ENCODE measurements at places on chromosomes 12 and 14.
A peak's percentile ranks its signal among the peaks of the same experiment; 100 is the strongest.

- peak; percentile 57 for DNase-seq
Measured at GRCh38 chr14:90820958-90821357, 4.7 kb upstream of the TTC7B start.

GRCh38 chr12:16189849-16190248 lies 87.6 kb downstream of the SLC15A5 start:
- DNase-seq, result peak; percentile 2

DNA sequence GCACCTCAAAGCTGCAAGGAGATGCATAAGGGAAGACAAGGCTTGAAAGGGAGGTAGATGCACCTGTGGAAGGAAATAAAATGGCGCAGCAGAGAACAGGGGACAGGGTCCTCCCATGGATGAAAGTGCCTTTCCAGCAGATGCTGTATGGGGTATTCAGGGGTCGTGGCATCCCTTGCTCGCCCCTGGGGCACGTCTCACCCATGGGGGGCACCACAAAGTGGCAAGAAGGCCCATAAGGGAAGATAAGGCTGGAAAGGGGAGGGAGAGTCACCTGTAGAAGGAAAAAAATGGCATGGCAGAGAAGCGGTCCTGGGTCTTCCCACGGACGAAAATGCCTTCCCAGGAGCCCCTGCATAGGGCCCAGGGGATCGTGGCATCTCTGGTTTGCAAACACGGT lies 265.1 kb downstream of the ALG10 start:
- no peak for DNase-seq

DNA sequence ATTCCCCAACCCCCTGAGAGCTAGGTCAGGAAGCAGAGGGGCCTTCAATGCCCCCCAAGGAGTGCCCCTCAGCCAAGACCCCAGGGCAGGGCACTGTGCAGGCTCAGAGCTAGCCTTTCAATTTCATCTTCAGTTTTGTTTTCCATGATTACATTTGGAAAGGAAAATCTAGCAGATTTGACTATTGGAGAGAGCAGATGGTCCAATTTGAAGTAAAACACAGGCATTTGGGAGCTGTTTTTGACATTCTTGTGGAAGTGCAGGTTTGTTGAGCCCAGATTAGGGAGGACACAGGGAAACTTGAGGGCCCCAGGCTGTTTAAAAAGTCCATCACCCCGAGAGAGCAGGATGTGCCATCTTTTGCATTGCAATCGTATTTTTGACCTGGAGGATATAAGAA lies 58.6 kb upstream of the GPATCH2L start:
- DNase-seq, result no peak

DNA sequence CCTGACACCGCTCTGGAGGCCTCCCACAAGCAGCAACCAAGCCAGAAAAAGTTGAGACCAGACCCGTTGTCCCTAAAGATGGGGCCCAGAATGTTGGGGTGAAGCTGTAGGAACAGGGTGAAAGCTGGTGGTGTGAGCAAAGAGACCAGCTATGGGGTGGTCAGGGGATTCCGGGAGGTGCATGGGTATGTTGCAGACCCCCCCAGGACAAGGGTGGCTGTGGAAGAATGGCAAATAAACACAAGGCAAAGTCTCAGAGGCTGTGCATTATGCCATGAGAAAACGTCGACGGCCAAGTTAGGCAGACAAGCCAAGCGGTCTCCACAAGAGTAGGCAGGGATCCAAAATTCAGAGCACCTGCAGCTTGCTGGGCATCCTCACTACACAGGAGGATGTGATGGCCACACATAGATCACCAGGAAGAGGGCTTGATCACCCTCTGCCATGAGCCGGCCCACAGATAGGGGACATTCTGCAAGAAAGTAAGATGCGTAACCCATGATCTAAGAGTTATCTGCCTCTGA lies 58.8 kb upstream of the KCNA1 start:
- DNase-seq, result no peak

DNA sequence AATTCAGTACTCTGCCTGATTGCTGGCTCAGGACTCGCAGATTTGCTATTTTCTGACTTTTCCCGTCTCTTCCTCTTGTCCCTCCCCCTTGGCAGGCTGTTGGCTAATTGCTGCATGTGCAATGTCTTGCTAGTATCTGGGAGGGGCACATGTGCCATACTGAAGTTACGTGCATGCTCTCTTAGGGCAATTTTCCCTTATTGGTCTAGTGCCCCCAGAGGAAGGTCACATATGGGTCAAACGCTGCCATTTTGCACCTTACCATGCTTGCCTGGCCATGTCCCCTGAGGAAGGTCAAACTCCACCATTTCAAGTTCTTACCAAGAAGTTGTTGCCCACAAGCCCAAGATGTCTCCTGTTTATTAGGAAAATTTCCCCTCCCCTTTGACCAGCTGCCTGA lies 13.9 kb upstream of the ERC1 start:
- DNase-seq, result no peak

DNA sequence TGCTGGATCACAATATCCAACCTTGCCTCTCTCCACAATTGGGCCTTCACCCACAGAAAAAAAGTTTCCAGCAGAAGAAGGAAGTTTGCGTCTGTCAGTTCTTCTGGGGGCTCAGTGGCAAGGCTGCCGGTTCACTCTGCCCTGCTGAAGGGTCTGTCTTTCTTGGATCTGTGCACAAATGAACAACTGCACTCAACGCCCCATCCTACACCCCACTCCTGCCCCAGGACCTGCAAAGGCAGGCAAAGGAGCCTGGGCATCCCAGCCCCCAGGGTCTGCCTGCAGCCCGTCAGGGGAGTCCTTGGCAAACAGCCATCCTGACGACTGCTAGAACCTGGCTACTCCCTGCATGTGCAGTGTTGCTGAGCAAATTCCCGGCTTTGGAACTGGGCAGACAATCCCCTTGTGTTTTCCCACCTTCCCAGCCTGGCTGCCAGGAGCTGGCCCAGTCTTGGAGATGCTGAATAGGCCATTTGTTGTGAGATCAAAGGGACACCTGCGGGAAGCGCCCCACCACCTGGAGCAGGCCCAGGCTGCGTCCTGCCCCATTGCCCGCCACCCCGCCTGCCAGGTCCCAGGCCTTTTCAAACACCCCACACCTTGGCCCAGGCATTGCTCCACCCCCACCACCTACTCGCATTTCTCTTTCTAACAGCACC lies 311.9 kb downstream of the BCL11B start:
- DNase-seq, result no peak

DNA sequence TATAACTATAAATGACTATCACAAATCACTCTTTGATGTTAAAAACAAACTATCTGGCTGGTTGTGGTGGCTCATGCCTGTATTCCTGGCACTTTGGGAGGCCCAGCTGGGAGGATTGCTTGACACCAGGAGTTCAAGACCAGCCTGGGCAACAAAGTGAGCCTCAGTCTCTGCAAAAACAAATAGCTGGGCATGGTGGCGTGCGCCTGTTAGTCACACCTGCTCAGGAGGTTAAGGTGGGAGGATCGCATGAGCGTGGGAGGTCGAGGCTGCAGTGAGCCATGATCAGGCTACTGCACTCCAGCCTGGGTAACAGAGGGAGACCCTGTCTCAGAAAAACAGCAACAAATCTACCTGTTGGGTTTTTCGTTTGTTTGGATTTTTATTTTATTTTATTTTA lies 5.4 kb downstream of the TXNRD1 start:
- DNase-seq, result no peak

- DNase-seq, result no peak
Measured at GRCh38 chr12:23431006-23431405, 518.5 kb downstream of the SOX5 start.

GRCh38 chr12:50059440-50060119 lies 2.2 kb downstream of the ASIC1 start:
- DNase-seq, result peak; percentile 85

DNA sequence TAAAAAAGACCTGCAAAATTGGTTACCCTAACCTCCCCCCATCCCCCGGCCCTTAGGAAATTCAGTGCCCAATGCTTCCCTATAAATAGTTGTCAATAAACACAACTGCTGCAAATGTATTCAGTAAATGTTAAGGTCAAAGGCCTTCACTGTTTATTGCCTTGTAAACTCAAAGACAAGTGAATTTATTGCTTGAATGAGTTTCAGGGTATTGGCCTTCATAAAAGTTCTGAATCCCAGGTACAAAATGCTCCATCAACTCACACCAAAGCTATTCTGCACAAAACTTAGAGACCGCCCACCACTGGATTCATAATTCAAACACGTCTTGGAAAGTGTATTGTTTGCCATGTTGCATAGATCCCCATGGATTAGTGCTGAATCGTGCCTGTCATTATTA lies 63.3 kb upstream of the CDKN3 start:
- no peak for DNase-seq

- no peak for DNase-seq
Measured at GRCh38 chr12:93347054-93347785, 30.5 kb upstream of the NUDT4 start.

DNA sequence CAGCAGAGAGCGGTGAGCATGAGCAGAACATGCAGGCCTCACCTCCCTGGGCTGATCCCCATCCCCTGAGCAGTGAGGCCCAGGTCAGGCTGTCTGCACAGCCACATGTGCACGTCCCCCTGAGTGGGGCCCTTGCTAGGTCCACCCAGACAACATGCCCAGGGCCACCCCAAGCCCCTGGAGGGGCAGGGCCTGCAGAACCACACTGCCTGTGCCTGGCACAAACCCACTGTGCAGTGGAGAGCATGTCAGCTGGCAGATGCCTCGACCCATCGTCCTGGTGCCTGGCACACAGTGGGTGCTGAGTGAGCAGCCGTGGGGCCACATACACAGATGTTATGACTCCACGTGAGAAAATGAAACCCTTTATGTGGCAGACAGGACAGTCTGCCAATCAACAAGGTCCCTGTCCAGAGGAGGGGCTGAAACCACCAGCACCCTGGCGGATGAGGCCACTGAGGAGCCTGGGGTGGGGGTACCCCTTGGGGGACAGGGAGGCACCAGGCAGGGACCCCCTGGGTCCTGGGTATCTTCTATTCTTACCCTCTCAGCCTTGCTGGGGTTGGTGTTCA lies 8.3 kb downstream of the ANHX start:
- no peak for DNase-seq

GRCh38 chr14:95041477-95042020 lies 115.8 kb downstream of the DICER1 start:
- no peak for DNase-seq

GRCh38 chr12:118377884-118378470 lies 1.6 kb downstream of the SUDS3 start:
- DNase-seq, result peak; percentile 64

- no peak for DNase-seq
Measured at GRCh38 chr12:38053655-38054464, 262.7 kb upstream of the ALG10B start.

DNA sequence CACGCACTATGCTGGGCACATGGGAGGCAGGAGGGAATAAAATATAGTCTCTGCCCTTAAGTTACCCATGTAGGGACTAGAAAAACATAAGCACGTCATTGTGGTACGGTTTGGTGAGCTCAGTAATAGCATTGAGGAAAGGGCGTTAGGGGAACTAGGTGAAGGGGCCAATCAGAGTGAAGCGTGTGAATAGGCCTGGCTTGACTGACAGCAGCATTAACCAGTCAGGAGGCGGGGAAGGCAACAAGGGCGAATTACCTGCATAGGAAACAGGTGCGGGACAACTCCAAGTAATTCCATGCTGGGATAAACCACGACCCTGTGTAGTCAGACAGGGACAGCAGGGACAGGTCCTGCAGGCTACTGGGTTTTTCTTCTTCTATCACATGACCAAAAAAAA lies 107.7 kb downstream of the UNC79 start:
- DNase-seq, result peak; percentile 70

GRCh38 chr12:94640134-94640928 lies 10.0 kb downstream of the TMCC3 start:
- DNase-seq, result peak; percentile 90

DNA sequence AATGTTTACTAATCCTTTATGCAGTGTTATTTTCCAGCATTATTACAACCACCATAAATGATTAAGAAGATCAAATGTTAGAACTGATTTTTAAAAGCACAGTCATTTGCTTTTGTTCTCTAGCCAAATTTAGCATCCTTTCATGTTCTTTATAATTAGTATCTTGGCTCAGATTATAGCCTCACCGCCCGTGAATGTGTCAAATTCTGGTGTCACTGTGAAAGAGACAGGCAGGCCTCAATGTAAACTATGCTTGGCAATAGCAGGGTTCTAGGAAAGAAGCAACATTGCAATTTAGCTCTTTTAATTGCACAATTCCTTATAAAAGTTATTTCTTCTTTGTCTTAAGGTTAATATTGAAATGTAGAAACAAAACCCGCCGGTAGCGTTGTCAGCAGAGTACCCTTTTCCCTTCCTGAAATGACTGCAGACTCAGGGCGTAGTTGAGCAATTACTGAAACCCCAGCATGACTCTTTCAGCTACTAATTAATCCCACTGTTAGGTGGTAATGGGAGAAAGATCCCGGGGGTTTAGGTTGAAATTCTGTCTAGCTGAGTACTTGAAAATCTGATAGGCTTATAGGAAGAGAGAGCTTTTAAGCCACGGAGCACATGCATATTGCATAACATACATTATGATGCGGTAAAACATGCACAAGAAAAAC lies 1600.5 kb upstream of the SEL1L start:
- DNase-seq, result no peak

- no peak for DNase-seq
Measured at GRCh38 chr12:65372574-65372973, 94.1 kb downstream of the MSRB3 start.

- DNase-seq, result no peak
Measured at GRCh38 chr12:15205341-15206010, 15.7 kb downstream of the RERG start.

GRCh38 chr12:48940181-48940580 lies 14.9 kb upstream of the FKBP11 start:
- no peak for DNase-seq

- no peak for DNase-seq
Measured at GRCh38 chr14:23252006-23252405, 14.3 kb downstream of the RNF212B start.

DNA sequence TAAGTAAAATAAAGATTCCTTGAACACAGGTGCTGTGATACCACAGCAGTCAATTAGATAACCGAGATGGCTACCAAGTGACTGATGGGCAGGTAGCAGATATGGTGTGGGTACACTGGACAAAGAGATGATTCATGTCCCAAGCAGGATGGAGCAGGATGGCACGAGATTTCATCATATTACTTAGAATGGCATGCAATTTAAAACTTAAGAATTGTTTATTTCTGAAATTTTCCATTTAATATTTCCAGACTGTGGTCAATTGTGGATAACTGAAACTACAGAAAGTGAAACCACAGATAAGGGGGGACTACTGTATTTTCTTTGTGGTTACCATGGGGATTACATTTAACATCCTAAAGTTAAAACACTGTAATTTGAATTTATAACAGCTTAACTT lies 7.5 kb upstream of the ZFP36L1 start:
- no peak for DNase-seq

DNA sequence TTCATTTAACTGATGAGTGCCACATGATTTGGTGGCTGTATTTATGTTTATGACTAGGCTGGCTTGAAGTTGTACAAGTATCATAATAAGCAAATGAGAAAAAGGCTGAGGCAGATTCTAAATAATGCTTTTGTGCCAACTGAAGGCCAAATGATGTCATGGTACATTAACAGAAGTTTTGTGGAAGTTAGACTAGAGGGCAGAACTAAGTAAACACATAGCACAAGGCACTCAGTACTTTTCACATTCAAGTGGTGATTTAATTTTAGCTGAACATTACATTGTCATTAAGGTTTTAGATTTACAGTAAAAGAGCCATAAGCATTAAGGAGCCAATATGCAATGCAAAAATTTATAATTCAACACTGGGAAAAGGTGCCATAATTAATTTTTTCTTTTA lies 21.1 kb downstream of the PPP1CC start:
- no peak for DNase-seq

- DNase-seq, result no peak
Measured at GRCh38 chr12:117046011-117046369, 53.2 kb downstream of the TESC start.

All from Jurkat, Clone E6-1 (cell line).